ENCODE measurements at places on chromosomes 1 and 21.

DNA sequence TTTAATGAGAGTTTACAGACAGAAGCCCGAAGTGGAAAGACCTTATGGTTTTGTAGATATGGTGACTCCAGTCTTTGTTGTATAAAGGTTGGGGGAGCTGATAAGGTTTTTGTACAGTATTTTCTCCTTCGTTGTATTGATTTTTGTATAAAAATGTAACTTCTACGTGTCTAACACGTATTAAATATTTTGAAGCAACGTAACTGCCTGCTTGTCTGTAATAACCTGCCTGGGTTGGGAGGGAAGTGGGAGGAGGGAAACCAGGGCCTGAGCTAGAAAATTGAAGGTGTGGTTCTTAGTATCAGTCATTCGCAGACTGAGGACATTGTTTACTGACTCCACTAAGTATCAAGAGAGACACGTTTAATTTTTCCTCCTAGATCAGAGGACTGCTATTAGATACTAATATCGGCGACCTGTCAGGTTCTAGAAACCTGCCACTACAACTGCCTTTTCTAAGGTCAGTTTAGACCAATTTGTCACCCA lies 2.2 kb downstream of the IER5 start:
- DNase-seq = peak; percentile 60

GRCh38 chr1:58710190-58711085 lies 10.6 kb upstream of the MYSM1 start:
- no peak for DNase-seq

DNA sequence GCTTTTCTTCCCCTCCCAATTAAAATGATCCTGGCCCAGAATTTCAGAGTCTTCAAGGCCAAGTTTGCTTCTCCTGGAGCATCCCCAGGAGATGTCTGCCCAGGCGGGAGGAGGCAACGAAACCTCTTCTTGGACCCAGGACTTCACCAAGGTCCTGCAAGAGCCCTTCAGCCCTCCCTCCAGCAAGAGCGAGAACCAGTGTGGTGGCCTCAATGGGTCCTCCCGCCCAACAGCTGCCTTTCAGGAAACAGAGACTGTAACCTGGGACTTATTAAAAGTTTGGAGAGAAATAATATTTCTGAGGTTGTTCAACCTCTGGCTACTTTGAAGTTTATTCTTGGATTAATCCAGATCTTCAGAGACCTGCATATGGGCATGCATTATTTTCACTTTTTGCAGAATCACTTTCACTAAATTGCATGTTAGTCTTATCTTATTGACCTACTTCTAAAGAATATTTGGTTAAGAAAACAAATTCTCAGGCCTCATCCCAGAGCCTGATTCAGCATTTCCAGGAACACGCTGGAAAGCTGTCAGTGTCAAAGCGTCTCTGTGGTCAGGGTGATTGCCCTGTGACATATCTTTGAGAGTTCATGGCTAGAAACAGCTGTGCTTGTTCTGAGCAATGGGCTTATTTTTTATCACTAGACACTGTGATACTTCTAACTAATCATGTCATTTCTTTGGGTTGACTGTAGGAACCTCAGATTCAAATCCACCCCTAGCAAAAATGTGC lies 66.0 kb upstream of the CLDN14 start:
- DNase-seq = no peak

GRCh38 chr1:93219443-93219842 lies 38.9 kb downstream of the CCDC18 start:
- peak; percentile 3 for DNase-seq

DNA sequence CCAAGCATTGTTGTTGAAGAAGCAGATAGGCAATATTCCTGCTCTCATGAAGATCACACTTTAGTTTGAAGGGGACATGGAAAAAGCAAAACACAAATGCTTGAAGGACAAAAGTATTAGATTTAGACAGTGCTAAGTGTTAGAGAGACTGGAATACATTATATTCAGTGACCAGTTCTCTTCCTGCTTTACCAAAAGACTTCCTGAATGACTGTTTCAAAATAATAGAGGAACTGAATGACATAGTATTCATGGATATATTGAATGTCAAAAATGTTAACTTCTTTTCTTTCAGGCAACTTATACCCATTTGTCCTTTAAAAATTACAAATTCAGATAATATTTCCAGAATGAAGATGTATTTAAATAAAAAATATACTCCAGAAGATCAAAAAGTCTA lies 178.0 kb upstream of the IVNS1ABP start:
- DNase-seq = no peak

GRCh38 chr1:236997361-236997760 lies 6.9 kb downstream of the MT1HL1 start:
- no peak for DNase-seq

GRCh38 chr1:225427235-225428067 lies at the start of gene LBR:
TSS of gene LBR (minus strand) at chr1:225428038. CDS start at chr1:225424075, 3,963 bp downstream.
- no peak for DNase-seq

- DNase-seq = no peak
Measured at GRCh38 chr1:23930861-23931490, 17.8 kb upstream of the CNR2 start.

DNA sequence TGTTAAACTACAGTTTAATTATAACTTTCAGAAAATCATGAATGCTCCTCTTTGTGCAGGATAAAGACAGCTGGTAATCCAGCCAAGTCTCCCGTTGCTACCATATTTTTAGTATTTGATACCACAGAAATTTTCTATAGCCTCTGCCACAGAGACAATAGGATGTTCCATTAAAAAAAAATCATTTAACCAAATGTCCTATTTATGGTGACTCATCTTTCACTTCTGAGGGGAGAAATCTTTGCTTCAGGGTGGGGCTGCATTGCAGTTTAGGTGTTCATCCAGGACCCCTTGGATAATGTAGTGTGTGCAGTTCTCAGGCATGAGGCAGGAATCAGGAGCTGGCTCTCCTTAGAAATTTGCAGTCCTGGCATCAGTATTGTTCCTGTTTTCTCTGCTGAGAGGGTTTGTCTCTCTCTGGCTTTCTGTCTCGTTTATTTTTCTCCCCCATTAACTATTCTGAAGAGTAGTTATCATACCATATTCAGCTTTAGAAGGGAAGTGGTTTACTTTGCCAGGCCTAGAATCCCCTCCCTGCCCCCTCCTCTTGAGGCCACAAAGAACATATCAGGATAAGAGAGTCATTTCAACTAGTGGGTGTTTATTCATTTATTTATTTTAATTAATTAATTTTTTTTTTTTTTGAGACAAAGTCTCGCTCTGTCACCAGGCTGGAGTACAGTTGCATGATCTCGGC lies 3.1 kb downstream of the PRUNE1 start:
- no peak for DNase-seq

- DNase-seq = no peak
Measured at GRCh38 chr1:161226320-161226711, 456 bp downstream of the TOMM40L start.

DNA sequence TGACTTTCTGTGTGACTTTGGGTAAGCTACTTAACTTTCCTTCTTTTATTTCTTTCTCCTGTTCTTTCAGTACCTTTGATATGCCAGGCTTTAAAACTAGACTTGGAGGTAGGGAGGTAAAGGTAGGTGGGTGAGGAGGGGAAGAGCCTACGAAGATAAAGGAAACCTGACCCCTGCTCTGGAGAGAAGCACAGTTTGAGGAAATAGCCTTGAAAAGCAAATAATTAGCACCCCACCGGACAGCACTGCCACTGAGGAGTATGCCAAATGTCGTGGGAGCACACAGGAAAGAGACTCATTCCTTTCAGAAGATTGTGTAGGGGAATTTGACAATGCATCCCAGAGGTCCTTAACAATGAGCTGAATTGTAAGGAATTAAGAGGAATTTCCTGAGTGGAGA lies 65.2 kb upstream of the SPAG17 start:
- DNase-seq = no peak

DNA sequence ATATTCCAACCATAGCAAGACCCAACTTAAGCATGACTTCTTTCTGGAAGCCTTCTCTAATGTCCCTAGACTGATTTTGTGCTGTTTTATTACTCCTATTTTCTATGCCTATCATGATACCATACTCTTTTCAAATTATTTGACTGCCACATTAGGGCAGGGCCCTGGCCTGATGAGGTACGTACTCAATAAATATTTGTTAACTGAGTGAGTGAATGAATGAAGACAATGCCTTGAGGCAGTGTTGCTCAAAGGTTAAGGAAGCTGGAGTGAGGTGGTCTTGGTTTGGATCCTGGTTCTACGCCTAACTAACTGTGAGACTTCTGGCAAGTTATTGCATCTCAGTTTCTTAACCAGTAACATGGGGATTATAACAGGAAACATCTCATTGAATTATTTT lies 38.3 kb upstream of the BACH1 start:
- DNase-seq = no peak

DNA sequence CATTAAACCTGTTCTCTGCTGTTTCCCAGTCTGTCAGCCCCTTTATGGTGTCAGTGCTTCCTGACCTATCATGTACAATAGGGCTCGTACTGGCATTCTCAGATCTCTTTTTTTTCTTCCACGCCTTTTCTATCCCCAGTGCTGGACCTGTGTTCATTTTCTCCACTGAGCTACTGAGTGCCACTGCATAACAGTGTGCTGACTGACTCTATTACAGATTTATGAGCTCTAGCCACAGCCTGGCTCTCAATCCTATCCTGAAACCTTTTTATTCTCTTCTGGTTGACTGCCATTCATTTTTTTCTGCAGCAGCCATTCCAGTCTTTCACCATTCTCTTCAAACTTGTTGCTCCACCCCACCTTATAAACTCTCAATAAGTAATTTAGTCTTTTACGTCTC lies 59.6 kb upstream of the MACF1 start:
- DNase-seq = no peak

GRCh38 chr1:194081444-194081843 lies 895.0 kb upstream of the B3GALT2 start:
- no peak for DNase-seq

- no peak for DNase-seq
Measured at GRCh38 chr1:113536182-113536780, 146.0 kb downstream of the MAGI3 start.

- no peak for DNase-seq
Measured at GRCh38 chr1:184647471-184647870, 107.2 kb downstream of the EDEM3 start.

- DNase-seq = no peak
Measured at GRCh38 chr1:248884632-248885295, 21.3 kb upstream of the PGBD2 start.

GRCh38 chr21:44513389-44514217 lies 26.4 kb downstream of the KRTAP10-1 start:
- no peak for DNase-seq

- no peak for DNase-seq
Measured at GRCh38 chr1:116006486-116006964, 30.2 kb downstream of the SLC22A15 start.

DNA sequence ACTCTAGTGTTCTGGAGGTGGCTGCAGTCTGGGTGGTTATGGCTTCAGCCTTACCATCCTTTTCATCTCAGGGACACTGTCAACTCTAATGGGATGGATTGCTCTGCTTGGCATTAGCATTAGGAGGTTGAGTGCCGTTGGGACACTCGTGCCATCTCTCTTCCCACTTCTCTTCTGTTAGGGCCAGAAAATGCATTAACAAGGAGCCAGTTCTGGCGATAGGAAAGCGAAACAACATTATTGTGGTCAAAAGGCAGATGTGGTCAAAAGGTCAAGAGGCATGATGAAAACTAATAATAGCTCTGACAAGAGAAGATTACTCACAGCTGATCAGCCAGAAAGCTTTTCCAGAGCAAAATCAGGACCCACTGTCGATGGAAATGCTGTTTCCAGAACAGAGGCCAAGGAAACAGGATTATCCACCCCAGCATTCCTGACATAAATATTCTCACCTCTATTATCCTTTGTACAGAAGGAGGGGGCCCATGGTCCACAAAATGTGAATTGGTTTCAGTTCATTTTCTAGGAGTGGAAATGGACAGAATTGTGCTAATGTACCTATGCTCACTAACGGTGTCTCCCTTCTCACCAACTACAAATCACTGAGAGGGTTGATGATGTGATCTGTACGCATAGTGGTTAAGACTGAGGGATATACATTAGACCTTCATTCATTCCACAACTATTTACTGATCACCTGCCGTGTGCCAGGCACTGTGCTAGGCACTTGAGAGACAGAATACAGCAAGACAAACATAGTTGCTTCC lies 72.0 kb downstream of the ST6GALNAC5 start:
- no peak for DNase-seq

DNA sequence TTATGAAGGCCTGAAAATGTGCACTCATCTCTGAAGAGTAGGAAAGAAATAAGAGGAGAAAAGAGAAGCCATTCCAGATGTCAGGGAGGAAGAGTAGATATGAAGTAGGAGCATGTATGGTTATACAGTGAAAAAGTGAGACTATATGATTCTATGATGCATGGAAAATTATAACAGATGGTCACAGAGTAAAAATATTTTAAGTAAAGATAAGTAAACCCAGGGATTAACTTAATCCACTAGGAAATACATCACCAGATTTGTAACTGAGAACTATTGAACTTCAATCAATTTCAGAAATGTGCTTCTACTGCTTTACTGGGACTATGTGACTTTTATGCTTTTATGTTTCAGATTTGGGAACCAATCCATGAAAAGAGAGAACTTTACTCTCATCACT lies at the start of gene OR10J1:
OR10J1 (plus strand) TSS at position 301 of the 400 bp plus-strand sequence; CDS start at position 371, 70 bp downstream.
- DNase-seq = no peak

DNA sequence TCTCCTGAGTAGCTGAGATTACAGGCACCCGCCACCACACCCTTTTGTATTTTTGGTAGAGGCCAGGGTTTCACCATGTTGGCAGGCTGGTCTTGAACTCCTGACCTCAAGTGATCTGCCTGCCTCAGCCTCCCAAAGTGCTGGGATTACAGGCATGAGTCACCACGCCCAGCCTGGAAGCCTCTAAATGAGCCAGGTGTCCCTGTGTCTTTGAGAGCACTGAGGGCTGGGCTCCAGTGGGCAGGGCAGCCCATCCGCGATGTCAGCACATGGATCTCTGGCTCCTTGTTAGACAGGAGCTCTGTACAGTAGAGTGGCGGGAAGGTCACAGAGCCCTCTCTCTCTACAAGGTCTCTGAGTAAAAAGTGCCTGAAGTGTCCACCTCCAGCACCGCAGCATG lies 124.3 kb downstream of the PGBD5 start:
- DNase-seq = no peak

Data from activated naive CD4-positive, alpha-beta T cell treated with Interleukin-2 at 50 U/mL for 16 hours (primary cell).